ENCODE measurements at places on chromosomes 11 and 22.

- H3K4me1 ChIP-seq: peaks cover 9% of the 10 kb centered on the region
- no peaks in the 10 kb centered on the region for H3K27me3 ChIP-seq
- no peak overlapping the region for H3K4me3 ChIP-seq
These were observed 37.3 kb downstream of the LRP5 start for GRCh38 chr11:68349461-68350249.

GRCh38 chr11:66459138-66459778 lies 7.4 kb upstream of the PELI3 start:
- no peak overlapping the region for H3K27ac ChIP-seq
- DNase-seq: no peak
- H3K4me3 ChIP-seq: no peak overlapping the region
- H3K36me3 ChIP-seq: no peaks in the 10 kb centered on the region
- no peaks in the 10 kb centered on the region for H3K27me3 ChIP-seq

DNA sequence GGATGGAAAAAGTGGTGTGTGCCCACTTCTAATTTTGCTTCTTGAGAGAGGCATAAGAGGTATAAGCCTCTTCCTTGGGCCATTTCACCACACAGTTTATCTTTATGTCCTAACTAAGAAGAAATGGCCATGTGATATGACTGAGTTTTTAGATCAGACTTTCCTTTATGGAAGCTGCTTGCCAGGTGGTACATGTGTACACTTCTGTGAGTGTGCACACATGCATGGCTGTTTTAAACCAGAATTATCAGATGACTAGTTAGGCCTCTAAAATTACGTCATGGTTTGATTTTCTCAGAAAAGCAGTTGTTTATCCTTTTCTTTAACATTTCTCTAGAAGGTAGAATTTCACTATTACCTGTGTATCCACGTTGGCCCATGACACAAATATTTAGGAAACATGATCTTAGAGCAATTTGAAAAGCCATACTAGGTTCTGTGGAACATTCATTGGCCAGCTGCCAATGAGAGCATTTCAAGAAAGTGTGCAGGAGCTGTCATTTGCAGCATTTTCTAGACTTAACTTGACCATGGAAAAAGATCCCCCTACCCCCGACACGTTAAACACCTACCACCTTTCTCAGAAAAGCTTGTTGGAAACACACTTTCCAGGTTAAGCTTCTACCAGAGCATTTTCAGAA lies 109.2 kb upstream of the GAL start:
- H3K36me3 ChIP-seq: peaks cover 52% of the 10 kb centered on the region
- peak; percentile 9 for DNase-seq
- no peak overlapping the region for H3K27ac ChIP-seq

GRCh38 chr22:41638748-41639147 lies 17.7 kb downstream of the XRCC6 start:
- H3K4me1 ChIP-seq: no peaks in the 10 kb centered on the region
- H3K4me3 ChIP-seq: no peak overlapping the region
- no peak overlapping the region for H3K27ac ChIP-seq
- no peak for DNase-seq

- DNase-seq: peak; percentile 72
- no peaks in the 10 kb centered on the region for H3K27me3 ChIP-seq
- peaks cover 26% of the 10 kb centered on the region for H3K4me1 ChIP-seq
- H3K4me3 ChIP-seq: no peak overlapping the region
- peak overlapping the region; percentile 28 for H3K27ac ChIP-seq
These were observed 45.3 kb upstream of the ADA2 start for GRCh38 chr22:17264321-17265052.

DNA sequence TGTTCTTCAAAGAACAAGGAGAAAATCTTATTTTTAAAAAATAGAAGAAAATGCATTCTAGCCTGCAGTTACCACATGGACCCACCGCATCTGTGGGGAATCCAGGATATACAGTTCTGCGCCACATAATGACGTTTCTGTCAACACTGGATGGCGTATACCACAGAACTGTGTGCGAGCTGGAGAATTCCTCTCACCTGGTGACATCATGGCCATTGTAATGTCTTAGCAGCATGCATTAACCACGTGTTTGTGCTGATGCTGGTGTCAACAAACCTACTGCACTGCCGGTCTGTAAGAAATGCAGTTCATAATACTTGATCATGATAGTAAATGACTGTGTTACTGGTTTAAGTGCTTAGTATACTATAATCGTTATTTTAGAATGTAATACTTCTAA lies 174.7 kb downstream of the TBC1D22A start:
- DNase-seq: no peak
- no peaks in the 10 kb centered on the region for H3K36me3 ChIP-seq
- no peak overlapping the region for H3K4me3 ChIP-seq
- H3K27ac ChIP-seq: no peak overlapping the region
- H3K27me3 ChIP-seq: no peaks in the 10 kb centered on the region
- H3K4me1 ChIP-seq: peaks cover 13% of the 10 kb centered on the region

- H3K27me3 ChIP-seq: no peaks in the 10 kb centered on the region
- no peaks in the 10 kb centered on the region for H3K4me1 ChIP-seq
- H3K36me3 ChIP-seq: no peaks in the 10 kb centered on the region
These were observed 13.2 kb upstream of the OR4C12 start for GRCh38 chr11:49995565-49995964.

DNA sequence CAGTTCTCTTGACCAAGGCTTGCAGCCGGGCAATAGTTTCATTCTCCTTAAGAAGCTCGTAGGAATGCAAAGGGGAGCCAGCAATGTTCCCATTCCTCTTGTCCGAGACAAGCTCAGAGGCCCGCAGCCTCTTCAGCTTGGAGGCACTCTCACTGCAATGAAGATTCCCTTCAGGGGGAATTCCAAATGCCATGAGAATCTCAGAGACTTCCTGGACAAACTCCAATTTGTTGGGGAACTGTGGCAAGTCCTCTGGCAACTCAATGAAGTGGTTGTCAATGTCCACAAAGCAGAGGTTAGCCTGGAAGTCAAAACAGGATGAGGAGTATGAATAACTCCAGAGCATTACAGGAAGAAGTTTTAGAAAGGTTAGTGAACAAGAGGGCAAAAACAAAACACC lies 84.4 kb downstream of the DENND5A start:
- H3K27me3 ChIP-seq: no peaks in the 10 kb centered on the region
- DNase-seq: no peak
- H3K4me1 ChIP-seq: no peaks in the 10 kb centered on the region
- peaks cover 36% of the 10 kb centered on the region for H3K36me3 ChIP-seq

DNA sequence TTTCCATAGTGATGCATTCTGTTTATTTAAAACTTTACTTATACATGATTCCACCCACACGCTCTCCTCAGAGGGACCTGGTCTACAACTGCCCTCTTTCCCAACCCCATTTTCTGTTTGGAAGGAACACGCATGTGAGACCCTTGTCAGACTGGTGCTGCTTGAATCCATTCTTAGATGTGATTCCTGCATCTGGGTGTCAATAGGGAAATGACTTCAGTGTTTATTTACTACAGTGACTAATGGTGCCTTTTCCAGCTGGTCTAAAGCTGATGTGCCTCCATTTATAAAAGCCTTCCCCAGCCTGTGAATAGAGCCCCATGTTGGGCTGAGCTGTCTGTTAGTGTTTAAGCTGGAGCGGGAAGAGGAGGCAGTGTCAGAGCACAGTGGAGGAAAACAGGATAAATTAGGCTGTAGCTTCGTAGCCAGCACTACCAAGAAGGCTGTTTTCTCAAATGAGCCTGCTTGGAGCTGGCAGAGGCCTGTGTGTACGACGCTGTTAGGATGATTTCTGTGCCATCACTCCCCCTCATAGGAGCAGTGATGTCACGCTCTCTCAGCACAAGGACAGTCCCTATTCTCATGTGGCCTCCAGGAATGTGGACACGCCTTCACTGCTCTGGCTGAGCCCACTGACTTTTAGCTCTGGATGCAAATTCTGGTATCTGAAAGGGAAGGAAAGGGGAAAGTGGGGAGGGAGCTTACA lies 18.9 kb upstream of the C11orf96 start:
- H3K4me1 ChIP-seq: peaks cover 81% of the 10 kb centered on the region
- no peaks in the 10 kb centered on the region for H3K27me3 ChIP-seq
- H3K27ac ChIP-seq: peak overlapping the region; percentile 83

DNA sequence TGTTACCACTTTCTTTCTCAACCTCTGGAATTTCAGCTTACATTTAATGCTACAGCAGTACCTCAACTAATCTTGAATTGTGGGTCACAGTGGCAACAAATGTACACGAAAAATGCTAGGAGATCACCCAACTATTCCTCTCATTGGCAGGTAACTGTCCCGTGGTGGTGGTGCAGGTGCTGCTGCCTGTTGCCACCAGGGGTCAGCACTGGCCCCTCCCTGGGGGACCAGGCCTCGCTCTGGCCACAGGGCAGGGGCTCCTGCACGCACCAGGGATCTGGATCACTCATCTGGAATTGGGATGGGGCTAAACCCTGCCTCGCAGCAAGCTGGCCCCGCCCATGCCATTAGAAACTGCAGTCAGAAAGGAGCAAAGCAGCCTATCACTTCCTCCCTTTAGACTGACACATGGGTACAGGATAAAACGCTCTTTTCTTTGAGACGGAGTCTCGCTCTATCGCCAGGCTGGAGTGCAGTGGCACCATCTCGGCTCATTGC lies 6.9 kb upstream of the POLDIP3 start:
- H3K4me1 ChIP-seq: peaks cover 19% of the 10 kb centered on the region
- no peaks in the 10 kb centered on the region for H3K27me3 ChIP-seq
- H3K36me3 ChIP-seq: peaks cover 11% of the 10 kb centered on the region
- no peak overlapping the region for H3K4me3 ChIP-seq
- DNase-seq: peak; percentile 43

GRCh38 chr22:48492366-48493320 lies 1335.0 kb downstream of the BRD1 start:
- no peaks in the 10 kb centered on the region for H3K36me3 ChIP-seq
- peaks cover 3% of the 10 kb centered on the region for H3K27me3 ChIP-seq
- no peaks in the 10 kb centered on the region for H3K4me1 ChIP-seq
- peak; percentile 92 for DNase-seq
- no peak overlapping the region for H3K27ac ChIP-seq

DNA sequence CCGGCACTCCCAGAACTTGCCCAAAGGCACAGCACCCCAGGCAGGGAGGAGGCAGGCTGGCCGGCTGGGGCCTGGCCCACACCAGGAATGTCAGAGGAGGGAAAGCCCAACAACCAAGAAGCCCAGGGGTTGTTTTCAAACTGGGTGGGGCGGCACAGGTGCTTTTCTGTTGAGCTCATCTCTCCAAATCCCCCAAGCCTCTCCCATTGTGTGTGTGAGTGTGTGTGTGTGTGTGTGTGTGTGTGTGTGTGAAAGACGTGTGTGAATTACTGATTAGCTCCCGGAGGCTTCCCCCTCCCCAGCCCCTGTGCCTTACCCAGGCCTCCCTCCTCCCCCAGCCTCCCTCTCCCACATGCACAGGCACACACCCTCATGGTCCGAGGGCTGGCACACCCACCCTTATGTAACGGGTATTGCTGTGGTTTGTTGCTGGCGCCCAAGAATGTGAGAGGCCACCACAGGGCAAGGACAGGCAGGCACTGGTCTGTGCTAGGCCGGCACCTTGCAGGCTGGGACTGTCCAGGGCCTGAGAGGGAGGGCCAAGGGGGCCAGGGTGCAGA lies 15.9 kb downstream of the TRIM29 start:
- DNase-seq: no peak
- no peaks in the 10 kb centered on the region for H3K36me3 ChIP-seq
- H3K4me1 ChIP-seq: no peaks in the 10 kb centered on the region
- H3K27ac ChIP-seq: peak overlapping the region; percentile 59
- no peak overlapping the region for H3K4me3 ChIP-seq
- no peaks in the 10 kb centered on the region for H3K27me3 ChIP-seq

- H3K4me3 ChIP-seq: no peak overlapping the region
- H3K36me3 ChIP-seq: no peaks in the 10 kb centered on the region
- no peak overlapping the region for H3K27ac ChIP-seq
These were observed 1984.1 kb upstream of the RAG2 start for GRCh38 chr11:38582151-38582550.

DNA sequence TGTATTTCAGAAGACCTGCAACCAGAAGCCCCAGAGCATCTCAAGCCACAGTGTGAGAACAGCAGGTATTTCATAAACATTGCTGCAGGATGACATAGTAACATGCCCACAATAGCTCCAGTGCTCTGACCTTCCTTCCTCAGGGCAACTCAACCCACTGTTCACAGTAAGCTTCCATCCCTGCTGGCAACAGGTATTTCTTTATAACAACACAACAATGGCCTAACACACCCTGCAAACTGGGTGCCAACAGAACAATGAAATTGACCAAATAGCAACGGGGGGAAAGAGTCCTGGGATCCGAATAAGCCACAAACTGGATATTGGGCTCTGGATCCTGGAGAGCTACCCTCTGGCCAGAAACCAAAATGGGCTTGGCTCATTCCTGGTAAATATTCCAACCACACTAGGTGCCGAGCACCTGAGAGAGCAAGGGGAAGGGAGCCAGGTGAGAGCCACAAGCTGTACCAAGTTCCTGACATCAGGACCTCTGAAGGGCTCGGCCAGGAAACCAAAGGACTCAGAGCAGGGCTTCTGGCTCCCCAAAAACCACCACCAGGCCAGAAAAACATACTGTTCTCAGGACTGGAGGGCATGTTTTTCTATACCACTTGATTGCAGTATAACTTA lies 99.5 kb downstream of the MICAL3 start:
- H3K4me1 ChIP-seq: peaks cover 32% of the 10 kb centered on the region
- no peak overlapping the region for H3K27ac ChIP-seq
- H3K4me3 ChIP-seq: no peak overlapping the region
- H3K36me3 ChIP-seq: no peaks in the 10 kb centered on the region

GRCh38 chr22:49825436-49825835 lies 2.2 kb downstream of the BRD1 start:
- no peak for DNase-seq
- no peaks in the 10 kb centered on the region for H3K4me1 ChIP-seq
- no peak overlapping the region for H3K27ac ChIP-seq
- H3K36me3 ChIP-seq: peaks cover 28% of the 10 kb centered on the region
- no peak overlapping the region for H3K4me3 ChIP-seq

- no peak overlapping the region for H3K27ac ChIP-seq
- no peak overlapping the region for H3K4me3 ChIP-seq
- no peaks in the 10 kb centered on the region for H3K27me3 ChIP-seq
- peaks cover 4% of the 10 kb centered on the region for H3K4me1 ChIP-seq
- DNase-seq: no peak
These were observed 8.5 kb downstream of the NAV2 start for GRCh38 chr11:19721176-19721575.

DNA sequence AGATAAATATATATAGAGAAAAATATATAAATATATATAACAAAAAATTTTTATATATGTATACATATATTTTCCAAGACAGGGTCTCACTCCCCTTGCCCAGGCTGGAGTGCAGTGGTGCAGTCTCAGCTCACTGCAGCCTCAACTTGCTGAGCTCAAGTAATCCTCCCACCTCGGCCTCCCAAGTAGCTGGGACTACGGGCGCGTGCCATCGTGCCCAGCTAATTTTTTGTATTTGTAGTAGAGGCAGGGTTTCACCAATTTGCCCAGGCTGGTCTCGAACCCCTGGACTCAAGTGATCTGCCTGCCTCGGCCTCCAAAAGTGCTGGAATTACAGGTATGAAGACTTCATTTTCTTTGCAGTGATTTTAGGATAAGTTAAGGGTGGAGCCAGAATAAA lies 38.9 kb upstream of the SEPTIN5 start:
- DNase-seq: no peak
- no peak overlapping the region for H3K4me3 ChIP-seq
- H3K4me1 ChIP-seq: no peaks in the 10 kb centered on the region
- no peaks in the 10 kb centered on the region for H3K36me3 ChIP-seq
